ENCODE measurements at places on chromosomes 6 and 20.

DNA sequence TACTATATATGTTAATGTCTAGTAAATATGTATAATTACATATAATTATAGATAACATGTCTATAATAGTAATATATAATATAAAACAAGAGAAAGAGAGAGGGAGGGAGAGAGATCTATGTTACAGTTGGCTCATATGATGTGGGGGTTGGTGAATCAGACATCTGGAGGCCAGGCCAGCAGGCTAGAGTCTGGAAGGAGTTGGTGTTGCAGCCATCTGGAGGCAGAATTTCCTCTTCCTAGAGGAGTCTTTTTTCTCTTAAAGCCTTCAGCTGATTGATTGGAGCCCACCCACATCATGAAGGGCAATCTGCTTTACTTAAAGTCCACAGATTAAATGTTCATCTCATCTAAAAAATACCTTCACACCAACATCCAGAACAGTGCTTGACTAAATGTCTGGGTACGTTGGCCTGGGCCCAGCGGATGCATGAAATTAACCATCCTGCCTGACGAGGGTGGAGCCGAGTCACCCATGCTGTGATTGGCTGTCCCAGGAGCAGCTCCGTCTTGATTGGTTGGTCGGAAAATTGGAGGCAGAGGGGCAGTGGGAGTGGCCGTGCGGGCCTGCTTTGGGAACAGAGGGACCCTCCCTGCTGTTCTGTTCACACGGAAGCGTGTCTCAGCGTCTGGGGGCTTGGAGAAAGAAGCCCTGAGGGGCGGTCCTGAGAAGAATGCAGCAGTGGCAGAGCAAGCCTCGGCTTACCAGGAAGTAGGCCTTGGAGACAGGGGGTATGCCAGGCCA lies 392.4 kb downstream of the QKI start:
- no peak for DNase-seq

DNA sequence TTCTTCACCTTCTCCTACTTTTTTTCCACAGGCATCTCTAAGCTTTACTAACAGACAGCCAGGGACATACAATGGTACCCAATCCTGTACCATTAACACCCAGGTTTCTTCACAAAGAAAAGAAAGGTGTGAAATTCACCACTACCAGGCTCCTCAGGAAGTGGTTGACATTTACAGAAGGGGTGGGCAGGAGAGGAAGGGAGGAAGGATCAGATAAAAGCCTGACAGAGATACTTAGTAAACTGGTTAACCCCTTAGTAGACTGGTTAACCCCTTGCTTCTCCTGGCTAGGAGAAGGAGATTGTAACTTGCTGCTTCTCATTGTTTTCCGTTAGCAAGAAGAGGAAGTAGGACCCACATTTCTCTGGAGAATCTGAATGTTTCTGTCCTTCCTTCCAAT lies 7.2 kb downstream of the SAMD3 start:
- no peak for DNase-seq

DNA sequence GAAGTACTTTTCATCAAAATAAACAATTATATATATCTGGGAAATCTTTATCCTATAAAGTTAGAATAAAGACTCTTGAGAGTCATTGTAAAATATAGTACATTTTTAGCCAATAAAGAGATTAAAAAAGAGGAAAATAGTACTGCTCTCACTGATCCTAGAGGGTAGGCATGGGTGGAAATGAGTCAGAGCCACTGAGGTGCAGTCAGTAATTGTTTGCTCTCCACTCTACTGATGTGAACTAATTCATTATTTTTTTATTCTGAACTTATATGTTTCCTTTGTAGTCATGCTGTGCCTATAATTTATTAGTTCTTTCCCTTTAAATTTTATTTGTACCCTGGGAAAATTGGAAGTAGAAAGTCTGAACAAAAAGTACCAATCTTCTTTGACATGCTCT lies 1359.4 kb upstream of the GJE1 start:
- no peak for DNase-seq

DNA sequence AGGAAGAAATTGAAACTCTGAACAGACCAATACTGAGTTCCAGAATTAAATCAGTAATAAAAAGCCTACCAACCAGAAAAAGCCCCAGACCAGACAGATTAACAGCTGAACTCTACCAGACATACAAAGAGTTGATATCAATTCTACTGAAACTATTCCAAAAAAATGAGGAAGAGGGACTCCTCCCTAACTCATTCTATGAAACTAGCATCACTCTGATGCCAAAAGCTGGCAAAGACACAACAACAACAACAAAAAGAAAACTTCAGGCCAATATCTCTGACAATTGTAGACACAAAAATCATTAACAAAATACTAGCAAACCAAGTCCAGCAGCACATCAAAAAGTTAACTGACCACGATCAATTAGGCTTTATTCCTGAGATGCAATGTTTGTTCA lies 246.0 kb upstream of the RUNX2 start:
- DNase-seq: no peak

DNA sequence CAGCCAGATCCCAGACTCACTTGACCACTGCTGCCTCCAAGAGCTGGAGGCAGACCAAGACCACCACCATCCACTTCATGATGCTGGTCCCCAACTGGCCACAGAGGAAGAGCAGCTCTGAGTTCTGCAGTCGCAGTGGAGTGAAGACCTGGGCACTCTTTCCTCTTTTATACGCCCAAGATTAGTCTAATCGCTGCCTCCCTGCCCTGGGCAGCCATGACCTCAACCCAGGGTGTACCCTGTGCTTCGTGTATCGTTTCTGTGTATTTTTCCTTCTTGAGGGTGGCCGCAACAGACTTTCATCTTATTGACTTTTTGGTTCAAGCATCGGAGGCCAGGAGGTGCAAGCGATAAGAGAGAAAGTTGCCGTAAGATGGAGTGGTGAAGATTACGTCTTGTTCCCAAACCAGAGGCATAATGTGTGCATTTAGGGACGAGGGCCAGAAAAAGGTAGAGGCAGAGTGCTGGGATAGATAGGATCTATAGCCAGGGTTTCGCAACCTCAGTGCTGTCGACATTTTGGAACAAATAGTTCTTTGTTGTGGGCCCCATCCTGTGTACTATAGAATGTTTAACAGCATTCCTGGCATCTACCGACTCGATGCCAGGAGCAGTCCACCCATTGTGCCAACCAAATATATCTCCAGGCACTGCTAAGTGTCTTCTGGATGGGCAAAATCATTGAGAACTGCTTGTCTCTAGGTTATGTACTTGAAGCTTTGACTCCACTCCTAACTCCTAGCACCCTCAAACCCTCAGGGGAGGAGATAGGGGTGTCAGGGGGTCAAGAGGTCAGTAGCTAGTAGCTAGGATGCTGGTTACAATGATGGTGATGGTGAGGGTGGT lies at the start of gene PGC:
TSS of gene PGC (minus strand) at position 142 of the 846 bp plus-strand sequence. CDS start at position 79, 63 bp downstream.
- DNase-seq: no peak

- no peak for DNase-seq
These were observed 506.6 kb downstream of the RNF144B start for GRCh38 chr6:18893540-18894269.

- DNase-seq: no peak
These were observed 42.6 kb downstream of the DLL1 start for GRCh38 chr6:170248111-170248805.

- no peak for DNase-seq
These were observed 171.1 kb upstream of the SPTLC3 start for GRCh38 chr20:12837646-12838045.

- DNase-seq: no peak
These were observed 8.5 kb upstream of the OCSTAMP start for GRCh38 chr20:46559001-46559400.

- no peak for DNase-seq
These were observed 200.3 kb downstream of the SYNDIG1 start for GRCh38 chr20:24669701-24670100.

DNA sequence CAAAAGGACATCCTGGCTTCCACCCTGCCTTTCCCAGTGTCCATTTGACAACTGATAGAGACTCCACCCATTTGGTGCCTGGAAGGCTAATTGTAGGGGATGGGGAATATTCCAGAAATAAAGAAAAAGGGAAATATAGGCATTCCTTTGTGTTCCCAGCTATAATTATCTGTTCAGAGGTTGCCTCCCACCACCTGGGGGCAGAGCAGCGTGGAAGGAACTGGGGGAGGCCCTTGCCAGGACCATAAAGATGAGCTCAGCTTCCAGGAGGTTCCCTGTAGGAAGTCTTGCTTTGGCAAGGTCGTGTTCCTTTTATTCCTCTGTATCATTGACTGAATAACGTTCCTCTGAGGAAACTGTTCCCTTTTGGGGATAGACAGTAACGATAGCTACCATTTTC lies 214.7 kb downstream of the TFAP2C start:
- DNase-seq: peak; percentile 11

GRCh38 chr20:25257130-25257529 lies 9.2 kb downstream of the PYGB start:
- DNase-seq: no peak

DNA sequence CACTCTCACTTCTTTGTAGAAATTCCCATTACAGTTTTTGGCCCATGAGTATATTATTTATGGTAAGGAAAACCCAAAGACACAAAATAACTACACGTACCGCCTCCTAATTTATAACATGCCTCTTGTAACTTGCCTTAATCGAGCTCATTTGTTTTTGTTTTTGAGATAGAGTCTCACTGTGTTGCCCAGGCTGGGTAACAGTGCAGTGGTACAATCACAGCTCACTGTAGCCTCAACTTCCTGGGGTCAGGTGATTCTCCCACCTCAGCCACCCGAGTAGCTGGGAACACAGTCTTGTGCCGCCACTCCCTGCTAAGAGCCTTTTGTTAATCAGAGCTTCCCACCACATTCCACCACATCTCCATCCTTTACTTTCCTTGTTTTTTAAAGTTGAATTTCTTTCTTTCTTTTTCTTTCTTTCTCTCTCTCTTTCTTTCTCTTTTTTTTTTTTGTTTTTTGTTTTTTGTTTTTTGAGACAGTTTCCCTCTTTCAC lies 15.5 kb downstream of the ASIP start:
- DNase-seq: no peak

GRCh38 chr6:31794294-31794865 lies 1.2 kb downstream of the VARS1 start:
- no peak for DNase-seq

DNA sequence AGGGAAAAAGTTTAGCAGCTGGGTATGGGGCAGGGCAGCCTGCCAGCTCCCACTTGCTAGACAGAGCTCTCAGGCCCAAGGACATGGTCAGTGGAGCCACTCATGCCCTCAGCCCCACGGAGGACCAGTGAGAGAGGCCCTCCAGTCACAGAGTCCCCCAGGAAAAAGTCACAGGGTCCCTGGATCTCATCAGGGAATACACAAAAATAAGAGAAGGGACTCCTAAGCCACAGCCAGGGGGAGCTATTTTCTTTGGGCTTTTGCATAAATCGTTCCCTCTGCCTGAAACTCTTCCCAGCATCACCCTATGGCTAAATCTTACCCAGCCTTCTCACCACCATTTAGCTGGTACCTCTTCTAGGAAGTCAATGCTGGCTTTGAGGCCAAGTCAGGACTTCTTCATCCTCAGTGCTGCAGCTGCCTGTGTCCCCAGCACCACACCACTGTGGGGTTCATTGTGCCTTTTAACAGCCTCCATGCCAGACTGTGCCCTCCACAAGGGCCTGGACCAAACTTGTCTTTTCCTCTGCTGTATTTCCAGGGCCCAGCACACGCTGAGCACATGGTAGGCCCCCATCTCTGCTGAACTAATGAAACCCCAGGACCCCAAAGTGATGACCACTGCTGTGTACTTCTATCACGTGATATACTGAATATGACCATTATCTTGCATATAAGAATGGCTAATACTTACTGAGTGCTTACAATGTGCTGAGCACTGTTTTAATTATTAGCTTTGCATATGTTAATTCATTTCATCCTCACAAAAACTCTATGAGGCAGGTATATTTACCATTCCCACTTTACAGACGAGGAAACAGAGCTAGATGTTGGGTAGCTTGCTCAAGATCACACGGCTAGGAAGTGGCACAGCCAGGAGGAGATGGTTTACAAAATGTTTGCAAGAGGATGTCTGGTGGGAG lies 2.0 kb downstream of the ZNF335 start:
- peak; percentile 53 for DNase-seq

DNA sequence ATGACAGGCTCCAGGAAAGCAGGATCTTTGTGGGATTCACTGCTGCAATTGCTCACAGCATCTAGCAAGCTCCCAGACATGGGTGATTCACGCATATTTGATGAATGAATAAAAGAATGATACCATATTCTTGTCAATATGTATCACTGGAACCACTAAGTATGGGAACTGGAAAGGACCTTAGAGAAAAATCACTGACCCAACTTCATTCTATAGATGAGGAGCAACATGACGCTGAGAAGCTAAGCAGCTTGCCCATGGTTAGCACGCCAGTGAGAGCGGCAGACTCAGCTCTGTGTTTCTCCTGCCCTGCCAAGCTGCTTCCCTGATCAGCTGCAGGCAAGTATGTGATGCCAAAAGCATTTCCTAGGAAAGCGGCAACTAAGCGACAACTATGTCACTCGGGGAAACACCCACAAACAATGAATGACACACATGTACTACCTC lies 66.8 kb downstream of the PPP1R3G start:
- DNase-seq: peak; percentile 59

DNA sequence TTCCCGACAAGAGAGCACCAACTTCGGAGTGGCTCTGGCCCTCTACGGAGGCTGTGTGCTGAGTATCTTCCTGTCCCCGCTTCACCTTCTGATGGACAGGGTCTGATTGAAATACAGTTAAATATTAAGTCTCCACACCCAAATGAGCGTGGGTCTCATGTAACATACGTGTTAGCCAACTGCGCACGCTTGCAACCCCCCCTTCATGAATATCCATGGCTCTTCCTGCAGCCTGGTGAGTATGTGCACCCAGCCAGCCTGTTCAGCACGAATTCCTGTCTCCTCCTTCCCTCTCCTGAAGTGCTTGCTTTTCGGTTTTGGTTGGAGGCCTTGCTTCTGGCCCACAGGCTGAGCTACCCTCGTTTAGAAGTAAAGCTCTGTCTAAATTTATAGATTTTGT lies 102.9 kb upstream of the FRMD1 start:
- no peak for DNase-seq

DNA sequence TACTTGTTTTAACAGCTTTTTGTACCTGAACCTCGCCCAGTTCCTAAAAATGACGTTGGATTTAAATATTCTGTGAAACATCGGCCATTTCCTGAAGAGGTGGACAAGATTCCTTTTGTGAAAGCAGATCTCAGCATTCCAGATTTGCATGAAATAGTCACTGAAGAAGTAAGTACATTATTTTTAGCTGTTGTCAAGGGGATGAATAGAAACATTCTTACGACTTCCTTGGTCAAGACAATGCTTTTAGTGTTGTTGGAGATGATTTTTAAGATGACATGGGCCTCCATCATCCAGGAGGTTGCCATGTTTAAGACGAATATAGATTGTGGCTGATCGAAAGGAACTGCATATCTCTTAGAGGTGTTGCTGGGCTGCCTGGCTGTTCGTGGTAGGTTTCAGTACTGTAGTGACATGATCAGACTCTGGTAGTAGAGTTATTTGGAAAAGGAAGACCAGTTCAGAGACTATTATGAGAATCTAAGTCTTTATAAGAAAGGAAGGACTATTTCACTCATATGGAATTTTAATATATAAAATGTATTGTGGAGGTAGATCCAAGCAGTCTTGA lies 29.9 kb upstream of the ADIG start:
- DNase-seq: no peak

DNA sequence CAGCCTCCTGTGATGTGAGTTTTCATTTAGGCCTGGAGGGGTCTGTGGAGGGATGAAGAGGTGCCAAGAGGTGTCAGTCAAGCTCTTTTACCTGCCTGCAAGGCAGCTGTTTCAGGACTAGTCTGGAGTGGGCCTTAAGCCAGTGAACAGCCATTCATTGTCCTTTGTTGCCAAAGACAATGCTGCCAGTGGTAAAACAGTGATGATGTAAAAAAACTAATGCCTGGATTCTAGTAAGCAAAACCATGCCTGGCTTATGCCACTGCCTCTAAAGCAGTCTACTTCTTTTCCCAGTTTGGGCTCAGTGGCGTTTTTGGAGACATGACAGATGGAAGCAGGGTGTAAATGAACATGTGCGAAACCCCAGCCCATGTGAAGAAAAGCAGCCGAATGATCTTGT lies 93.5 kb upstream of the KCNK16 start:
- DNase-seq: no peak

All from putamen (tissue), 1 donor.